ENCODE measurements at places on chromosomes 3 and 15. TPM values are rescaled to one million over a fixed set of nuclear protein-coding genes. Genes with fewer than 3 reads are reported as not detected.

DNA sequence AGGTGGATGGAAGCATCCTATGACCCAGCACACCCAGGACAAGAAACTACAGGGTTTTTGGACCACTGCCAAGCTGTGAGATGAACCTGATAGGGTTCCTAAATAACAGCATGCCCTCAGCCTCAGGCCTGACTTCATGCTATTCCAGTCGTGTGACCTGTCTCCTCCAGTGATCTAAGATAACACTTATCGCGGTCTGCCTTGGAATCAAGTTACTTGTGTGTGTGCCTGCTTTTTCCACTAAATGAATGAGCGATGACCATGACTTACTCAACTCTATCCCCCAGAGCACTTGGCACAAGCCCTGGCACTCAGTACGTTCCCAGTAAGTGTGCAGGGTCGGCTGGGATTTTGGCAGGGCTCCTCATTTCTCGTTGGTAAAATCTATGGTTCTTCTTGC is 172.7 kb upstream of the TP63 start:
- no peak for DNase-seq

- DNase-seq = peak; percentile 14
Measured at GRCh38 chr15:80694611-80695098, 455 bp upstream of the ABHD17C start.

DNA sequence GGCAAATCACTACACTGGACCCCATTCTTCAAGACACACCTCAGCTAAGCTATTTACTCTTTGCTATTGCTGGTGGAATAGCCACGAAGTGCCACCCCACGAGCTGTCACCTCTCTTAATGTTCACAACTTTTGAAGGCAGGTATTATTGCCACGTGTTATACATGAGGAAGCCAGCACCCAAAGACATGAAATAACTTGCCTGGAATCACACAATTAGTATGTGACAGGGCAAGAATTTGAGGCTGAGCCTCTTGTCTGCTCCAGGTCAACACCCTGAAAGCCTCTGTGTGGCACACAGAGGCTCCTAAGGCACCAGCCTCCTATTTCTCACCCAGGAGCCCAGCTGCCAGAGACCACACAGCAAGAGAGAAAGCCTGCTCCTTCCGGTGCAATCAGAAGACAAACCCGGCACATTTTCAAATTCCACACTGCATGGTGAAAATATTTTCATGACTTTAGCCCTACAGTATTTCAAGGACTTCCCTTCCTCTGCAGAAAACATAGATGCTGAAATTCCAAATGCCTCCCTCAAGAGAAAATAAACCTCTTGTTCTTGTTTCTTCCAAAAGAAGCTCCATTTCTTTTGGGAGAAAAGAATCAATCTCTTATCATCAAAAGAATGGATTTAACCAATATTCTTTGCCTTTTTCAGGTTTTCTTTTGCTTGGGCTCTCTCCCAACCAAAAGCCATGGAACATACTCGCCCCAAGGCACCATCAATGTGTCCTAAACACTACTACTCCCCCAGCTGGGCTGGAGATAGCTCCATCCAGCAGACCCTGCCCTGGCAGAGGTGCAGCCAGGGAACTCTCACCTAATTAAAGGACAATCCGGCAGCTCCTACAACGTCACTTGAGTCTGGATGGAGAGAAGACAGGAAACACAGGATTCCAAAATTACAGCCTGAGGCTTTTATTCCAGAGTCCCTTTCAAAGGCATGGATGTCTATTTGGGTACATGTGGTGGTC is 84.7 kb upstream of the THBS1 start:
- no peak for DNase-seq

DNA sequence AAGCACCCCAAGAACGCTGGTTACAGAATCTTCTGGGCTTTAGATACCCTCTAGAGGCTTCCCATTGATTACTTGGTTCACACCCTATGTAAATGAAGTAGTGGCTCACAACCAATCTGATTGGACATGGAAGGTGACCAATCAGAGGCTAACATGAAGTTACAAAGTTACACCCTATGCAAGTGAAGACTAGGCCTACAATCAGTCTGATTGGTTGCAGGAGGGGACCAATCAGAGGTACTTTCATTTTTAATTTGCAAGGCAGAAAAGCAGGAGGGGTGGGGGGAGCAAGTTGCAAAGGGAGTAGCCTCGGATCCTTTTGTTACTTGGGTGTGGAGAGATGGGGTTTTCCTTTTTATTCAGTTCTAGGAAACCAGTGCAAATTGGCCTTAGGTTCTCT is 11.1 kb upstream of the RTP2 start:
- DNase-seq = peak; percentile 26

The IMPG2 gene
- total RNA-seq = 0.13 TPM

- DNase-seq = no peak
Measured at GRCh38 chr15:28182731-28183130, 83.6 kb upstream of the OCA2 start.

Measured in activated CD8-positive, alpha-beta T cell treated with anti-CD3 and anti-CD28 coated beads for 36 hours (primary cell).